Activated naive CD4-positive, alpha-beta T cell treated with anti-CD3 and anti-CD28 coated beads for 36 hours (primary cell): ENCODE measurements at places on chromosomes 16 and 17.

DNA sequence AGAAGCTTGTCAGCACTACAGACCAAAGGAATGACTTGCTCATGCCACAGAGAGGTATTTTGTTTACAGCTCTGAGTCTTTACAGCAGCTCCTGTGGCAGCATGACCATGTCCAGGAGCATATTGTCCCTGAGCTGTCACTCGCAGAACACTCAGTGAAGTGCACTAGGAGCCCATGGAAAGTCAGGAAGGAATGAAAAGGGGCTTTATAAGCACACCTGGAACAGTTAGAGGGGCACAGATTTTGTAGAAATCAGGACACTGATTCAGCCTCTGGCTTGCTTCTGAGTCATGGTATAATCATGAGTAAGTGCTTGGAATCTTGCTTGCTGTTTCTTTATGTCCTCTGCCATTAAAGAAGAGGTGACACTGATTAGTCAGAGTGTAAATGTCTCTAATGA lies 41.0 kb downstream of the TADA2A start:
- no peak for DNase-seq

- DNase-seq = no peak
Observed at GRCh38 chr16:72938795-72939164, 109.1 kb downstream of the ZFHX3 start.

DNA sequence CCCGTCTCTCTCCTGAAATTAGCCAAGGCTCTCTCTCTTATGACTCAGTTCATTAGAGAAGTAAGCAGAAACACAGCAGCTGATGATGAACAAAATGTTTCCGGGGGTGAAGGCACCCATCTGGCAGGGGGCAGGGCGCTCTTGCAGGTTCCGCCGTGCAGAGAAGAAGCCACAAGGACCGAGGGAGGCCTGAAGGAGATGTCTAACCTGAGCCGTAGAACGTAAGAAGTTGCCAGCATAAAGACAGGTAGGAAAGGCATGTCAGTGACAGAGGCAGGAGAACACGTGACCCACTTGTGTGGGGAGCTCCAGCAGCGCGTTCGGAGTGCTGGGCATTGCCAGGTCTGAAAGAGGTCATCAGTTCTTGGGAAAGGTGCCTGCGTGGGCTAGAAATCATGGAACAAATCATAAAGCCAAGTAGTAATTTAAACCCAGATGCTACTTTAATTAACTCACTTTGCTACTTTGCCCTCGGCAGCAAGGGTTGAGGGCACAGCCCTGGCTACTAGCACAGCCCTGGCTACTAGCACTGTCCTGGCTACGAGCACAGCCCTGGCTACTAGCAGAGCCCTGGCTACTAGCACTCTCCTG lies 198.6 kb downstream of the RPTOR start:
- DNase-seq = peak; percentile 78

- no peak for DNase-seq
Observed at GRCh38 chr16:50272687-50273381, 6.5 kb downstream of the ADCY7 start.

GRCh38 chr17:39622380-39623006 lies 4.3 kb upstream of the PPP1R1B start:
- peak; percentile 71 for DNase-seq

- no peak for DNase-seq
Observed at GRCh38 chr16:17303101-17303500, 167.7 kb downstream of the XYLT1 start.

- DNase-seq = no peak
Observed at GRCh38 chr17:43352579-43353331, 46.0 kb upstream of the ARL4D start.

GRCh38 chr16:76676356-76676755 lies 399.2 kb downstream of the CNTNAP4 start:
- DNase-seq = no peak
